T-helper 1 cell treated with Interleukin-12 subunit alpha and Interleukin-12 subunit beta and Interleukin-4 antibody, amounts not matched to agents 30 ng/mL and 1 ng/mL, for 36 hours (primary cell): ENCODE measurements at places on chromosomes 12 and 14. TPM values are rescaled to one million over a fixed set of nuclear protein-coding genes. Genes with fewer than 3 reads are reported as not detected.

Gene MIP
- total RNA-seq: not detected in 2 replicates

Gene KRT83
- total RNA-seq: not detected in 2 replicates

Gene BCL2L2
- total RNA-seq: 5.0 and 5.4 TPM in 2 replicates

Gene SERPINA5
- not detected in 2 replicates for total RNA-seq

Gene OR4E2
- not detected in 2 replicates for total RNA-seq

Gene MIPOL1
- 0.02 TPM in 1 of 2 replicates, not detected in the other for total RNA-seq

Gene VRK1
- 50.3 and 55.4 TPM in 2 replicates for total RNA-seq

Gene HOXC10
- total RNA-seq: not detected in 2 replicates

Gene SIX6
- total RNA-seq: not detected in 2 replicates
